ENCODE measurements at places on chromosomes 12 and 14.

GRCh38 chr12:28425526-28425925 is 235.3 kb downstream of the CCDC91 start:
- DNase-seq, result no peak

DNA sequence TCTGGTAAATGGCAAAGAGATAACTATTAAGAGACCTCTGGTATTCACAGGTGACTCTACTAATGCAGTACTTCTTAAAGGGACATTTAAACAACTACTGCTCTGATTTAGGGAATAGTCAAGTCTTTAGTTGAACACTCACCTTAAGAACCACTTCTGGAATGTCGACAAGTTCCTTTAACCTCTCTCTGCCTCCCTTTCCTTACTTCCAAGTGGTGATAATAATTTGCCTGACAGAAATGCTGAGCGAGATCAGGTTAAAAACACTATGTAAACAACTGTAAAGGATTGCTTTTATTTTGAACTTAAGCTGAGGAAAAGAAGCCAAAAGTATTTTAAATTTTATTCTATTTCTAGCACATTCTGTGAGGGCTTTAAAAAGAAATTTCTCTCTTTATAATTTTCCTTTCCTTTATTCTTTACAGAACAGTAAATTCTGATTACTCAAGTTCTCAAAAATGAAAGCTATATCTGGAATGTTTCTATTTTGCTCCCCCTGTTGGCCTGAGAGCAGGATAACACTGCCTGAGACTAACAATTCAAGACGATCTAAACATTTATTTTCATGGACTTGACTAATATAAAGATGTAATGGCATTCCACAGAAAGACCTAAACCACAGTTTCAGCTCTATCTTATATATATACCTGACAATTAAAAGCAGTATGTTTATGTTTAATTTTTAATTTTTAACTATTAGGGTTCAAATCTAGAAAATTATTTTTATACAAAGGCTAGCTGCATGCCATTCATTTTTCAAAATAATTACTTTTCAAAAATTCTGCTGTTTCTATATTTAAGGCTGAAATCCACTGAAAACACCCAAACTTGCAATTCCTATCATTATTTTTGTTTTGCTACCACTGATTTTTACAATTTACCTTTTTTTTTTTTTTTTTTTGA is 29.2 kb downstream of the ZCCHC8 start:
- DNase-seq, result peak; percentile 76

- peak; percentile 61 for DNase-seq
Measured at GRCh38 chr12:57549909-57550640, at the start of gene KIF5A. TSS of gene KIF5A (plus strand) at chr12:57550044. CDS start at chr12:57550272, 228 bp downstream.

DNA sequence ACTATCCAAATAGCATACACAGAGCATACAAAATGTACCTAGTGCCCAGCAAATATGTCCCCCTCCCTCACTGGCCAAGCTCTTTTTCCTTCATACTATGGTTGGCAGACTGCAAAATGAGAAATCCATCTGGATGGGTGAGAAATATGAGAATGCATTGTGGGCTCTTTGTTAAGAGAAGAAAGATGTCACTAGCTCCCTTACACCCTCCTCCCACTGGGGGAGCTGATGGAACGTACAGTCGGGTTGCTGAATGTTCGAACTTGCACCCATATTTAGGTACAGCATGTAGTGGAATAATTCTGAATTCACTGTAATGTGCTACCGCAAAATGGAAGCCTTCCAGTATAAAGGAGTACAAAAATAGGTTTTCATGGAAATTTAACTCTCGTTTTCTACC is 377.4 kb downstream of the GRIN2B start:
- no peak for DNase-seq

DNA sequence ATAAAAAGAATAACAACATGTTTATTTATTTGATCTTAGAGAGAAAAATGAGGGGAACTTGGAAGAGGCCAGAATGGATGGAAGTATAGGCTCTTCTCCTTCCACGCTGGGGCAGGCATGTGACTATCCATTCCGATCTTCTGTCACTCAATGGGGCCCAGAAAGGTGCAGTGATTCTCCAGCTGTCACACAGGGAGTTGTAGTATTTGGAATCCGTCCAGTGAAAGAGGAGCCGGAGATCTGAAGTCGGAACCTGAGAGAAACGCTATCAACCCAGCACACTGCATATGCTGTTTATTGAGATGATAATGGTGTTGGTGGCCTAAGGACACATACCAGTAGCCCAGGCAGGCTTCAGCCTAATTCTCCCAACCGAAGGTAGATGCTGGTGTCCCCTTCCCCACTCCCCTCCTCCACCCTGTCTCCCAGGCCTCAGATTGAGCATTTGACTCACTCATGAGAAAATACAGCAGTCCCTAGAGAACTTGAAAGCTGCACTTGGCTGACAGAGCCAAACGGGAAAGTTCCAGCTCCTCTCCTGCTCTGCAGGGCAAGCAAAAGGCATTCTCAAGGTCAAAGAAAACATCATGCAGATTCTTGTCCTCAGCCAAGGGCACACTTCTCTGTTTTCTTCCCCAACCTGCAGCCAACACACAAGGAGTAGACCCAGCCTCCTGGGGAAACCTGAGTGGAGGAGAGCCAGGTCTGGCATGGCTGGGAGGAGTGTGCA is 100.4 kb downstream of the IRF2BPL start:
- no peak for DNase-seq

GRCh38 chr12:71159878-71160277 is 2.1 kb upstream of the TSPAN8 start:
- no peak for DNase-seq

- DNase-seq, result no peak
Measured at GRCh38 chr12:78236264-78236663, 405.6 kb downstream of the NAV3 start.

- no peak for DNase-seq
Measured at GRCh38 chr14:91008759-91009409, 51.6 kb downstream of the RPS6KA5 start.

GRCh38 chr12:104536841-104537240 is 80.1 kb downstream of the CHST11 start:
- no peak for DNase-seq

DNA sequence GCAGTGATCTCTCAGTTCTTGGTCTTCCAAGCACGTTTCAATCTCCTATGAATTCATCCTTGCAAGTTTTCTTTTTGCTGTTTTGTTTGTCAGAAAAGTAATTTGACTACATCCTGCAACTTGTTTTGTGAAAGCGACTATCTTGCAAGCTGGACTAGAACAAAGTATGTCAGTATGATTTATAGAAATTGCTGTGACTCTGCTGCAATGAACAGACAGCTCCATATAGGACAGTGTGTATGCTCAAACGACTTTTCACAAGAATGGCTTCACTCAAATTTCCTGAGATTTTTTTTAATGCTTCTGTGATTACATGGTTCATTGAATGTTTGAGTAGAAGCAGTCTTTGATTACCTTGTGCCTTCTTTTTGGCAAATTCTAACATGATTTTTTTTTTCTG is 123.5 kb upstream of the TRHDE start:
- no peak for DNase-seq

GRCh38 chr12:113862590-113863454 is 103.3 kb downstream of the RBM19 start:
- peak; percentile 6 for DNase-seq

DNA sequence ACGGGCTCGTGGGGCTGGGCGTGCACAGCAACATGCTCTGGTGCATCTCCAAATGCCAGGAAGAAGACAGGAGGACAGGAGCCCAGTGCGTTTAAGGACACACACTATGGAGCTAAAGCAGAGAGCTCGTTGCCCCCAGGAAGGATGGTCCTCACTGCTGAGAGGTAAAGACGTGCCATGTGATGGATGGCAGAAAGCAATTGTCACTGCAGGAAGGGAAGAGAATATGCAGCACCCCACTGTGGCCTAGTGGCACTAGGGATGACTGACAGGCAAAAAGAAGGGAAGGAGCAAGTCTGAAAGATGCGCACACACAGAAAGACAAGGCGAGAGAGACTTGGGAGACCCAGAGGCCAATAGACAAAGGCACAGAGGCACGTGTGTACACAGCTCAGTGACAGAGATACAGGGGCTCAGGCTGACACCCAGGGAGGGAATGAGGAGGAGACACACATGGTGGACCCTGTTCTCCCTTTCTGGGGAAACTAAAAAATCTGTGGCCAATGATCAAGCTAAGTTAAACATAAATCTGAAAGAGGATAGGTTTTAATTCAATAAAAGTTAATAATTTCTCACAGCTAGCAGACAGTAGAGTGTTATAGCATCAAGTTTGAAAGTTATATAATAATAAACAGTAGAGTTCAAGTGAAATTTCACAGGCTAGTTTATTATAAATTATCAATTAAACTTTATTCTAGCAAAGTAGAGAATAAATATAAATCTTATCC is 78.8 kb downstream of the CRACR2A start:
- no peak for DNase-seq

DNA sequence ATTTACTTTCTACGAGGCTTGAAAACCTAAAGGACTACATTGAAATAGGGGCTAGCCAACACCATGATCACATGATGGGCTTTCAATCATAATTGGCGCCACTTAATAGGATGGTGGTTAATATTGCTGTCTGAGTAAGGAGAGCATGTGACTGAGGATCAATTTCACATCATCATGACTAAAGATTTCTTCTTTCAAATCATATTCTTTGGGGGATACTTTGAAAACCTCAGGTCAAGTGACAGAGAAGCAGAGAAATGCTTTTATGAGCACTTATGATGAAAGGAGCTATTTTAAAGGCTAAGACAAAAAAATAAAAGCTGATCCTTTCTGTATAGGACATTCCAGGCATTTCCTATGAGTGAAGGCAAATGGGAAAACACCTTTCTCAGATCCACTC is 42.9 kb upstream of the KRAS start:
- no peak for DNase-seq

- no peak for DNase-seq
Measured at GRCh38 chr12:2961705-2962104, 2.5 kb downstream of the TEAD4 start.

DNA sequence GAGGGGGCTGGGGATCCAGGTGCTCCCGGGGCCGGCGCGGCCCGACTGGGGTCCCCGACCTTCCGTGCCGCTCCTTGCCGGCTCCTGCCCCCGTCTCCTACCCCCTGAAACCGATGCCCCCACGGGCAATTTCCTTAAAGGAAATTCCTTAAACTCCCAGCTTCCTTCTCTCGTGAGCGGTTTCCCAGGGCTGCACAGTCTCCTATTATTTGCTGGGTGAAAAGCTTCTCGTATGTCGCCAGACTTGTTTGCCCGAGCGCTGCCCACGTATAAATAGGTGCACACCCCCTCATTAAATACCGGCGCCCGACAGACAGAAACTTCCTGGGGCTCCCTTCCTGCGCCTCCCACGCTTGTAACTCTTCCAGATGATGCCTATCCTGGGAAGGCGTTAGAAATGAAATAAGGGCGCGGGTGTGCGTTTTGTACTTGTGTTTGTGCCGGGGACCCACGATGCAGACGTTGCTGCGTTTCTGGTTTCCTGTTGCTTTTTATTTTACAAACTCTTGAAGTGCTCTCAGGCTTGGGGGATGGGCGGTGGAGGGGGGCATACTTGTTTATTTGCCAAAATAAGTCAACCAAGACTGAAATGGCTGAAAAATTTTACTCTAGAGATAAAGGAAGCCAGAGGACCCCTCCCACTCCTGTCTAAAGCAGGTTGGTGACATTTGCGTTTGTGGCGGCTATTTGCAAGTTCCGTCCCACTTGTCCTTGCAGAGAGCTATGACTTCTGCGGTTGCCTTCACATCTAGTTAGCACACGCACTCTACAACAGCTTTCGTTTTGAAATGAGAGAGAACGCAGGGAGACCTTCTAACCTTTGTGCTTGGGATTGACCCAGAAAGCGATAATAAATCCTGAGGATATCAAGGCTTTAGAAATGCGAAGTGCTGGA is 1.0 kb downstream of the HIP1R start:
- peak; percentile 52 for DNase-seq

- no peak for DNase-seq
Measured at GRCh38 chr12:121918679-121919038, 267 bp downstream of the CFAP251 start.

DNA sequence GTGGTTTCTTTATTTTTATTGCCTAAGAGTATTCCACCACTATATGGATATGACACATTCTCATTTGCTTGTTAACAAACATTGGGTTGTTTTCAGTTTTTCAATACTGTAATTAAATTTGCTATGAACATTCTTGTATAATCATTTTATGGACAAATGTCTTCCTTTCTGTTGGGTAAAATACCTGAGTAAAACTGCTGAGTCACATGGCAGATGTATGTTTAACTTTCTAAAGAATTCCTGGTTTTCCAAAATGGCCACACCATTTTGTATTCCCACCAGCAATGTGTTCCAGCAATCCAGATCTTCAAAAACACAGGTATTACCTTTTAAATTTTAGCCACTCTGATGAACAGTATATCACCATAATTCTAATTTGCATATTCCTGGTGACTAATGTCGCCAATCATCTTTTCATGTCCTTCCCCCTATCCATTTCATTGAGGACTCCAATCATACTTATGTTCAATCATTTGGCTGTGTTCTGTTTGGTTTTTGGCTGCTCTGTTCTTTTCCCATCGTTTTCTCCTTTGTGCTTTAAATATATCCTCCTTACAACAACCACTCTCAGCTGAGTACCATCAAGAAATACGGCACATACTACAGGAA is 36.0 kb downstream of the CDK17 start:
- DNase-seq, result no peak
